ENCODE measurements at places on chromosomes 1 and 21. TPM values are rescaled to one million over a fixed set of nuclear protein-coding genes. Genes with fewer than 3 reads are reported as not detected.

Gene LRRIQ3
- polyA plus RNA-seq: 1.1 TPM

Gene CYP4B1
- polyA plus RNA-seq: not detected

Gene C1orf53
- polyA plus RNA-seq: 6.4 TPM

Gene ZMYND12
- 0.36 TPM for polyA plus RNA-seq

Gene CA6
- not detected for polyA plus RNA-seq

Gene MPZ
- polyA plus RNA-seq: 0.71 TPM

Gene HSPA6
- 0.27 TPM for polyA plus RNA-seq

Gene PTAFR
- polyA plus RNA-seq: 0.12 TPM
